ENCODE measurements at places on chromosomes 16 and 17. TPM values are rescaled to one million over a fixed set of nuclear protein-coding genes. Genes with fewer than 3 reads are reported as not detected.

GRCh38 chr16:3235856-3236669 lies 1.1 kb upstream of the ZNF200 start:
- no peak for DNase-seq

- no peak for DNase-seq
Measured at GRCh38 chr16:81053761-81054160, 18.1 kb downstream of the ATMIN start.

CIITA gene
- 5.0 TPM for polyA plus RNA-seq

DNA sequence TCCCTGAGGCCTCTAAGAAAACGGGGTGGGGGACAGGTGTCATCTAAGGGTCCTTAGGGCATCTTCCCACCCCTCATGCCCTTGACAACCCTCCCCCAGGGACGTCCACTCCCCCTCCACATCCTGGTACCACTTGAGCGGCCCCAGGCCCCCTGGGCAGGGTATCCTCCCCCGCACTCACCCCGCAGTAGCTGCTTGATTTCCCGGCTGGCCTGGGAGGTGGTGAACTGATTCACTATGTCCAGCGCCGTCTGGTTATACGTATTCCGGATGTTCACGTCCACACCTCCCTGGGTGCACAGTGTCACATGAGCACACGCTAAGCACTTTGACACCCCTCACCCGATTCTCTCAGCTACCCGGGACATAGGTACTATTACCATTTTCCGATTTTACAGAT lies 9.7 kb downstream of the CASKIN2 start:
- DNase-seq = no peak

- DNase-seq = no peak
Measured at GRCh38 chr17:340074-340473, 12.5 kb downstream of the RPH3AL start.

GRCh38 chr17:42832213-42832933 lies 824 bp upstream of the PSME3 start:
- no peak for DNase-seq

Measured in renal cortex interstitium (tissue), 15 donors.